Prostate gland (tissue), 2 donors: ENCODE measurements at places on chromosomes 1 and 21. TPM values are rescaled to one million over a fixed set of nuclear protein-coding genes. Genes with fewer than 3 reads are reported as not detected.
A peak's percentile ranks its signal among the peaks of the same experiment; 100 is the strongest.

DNA sequence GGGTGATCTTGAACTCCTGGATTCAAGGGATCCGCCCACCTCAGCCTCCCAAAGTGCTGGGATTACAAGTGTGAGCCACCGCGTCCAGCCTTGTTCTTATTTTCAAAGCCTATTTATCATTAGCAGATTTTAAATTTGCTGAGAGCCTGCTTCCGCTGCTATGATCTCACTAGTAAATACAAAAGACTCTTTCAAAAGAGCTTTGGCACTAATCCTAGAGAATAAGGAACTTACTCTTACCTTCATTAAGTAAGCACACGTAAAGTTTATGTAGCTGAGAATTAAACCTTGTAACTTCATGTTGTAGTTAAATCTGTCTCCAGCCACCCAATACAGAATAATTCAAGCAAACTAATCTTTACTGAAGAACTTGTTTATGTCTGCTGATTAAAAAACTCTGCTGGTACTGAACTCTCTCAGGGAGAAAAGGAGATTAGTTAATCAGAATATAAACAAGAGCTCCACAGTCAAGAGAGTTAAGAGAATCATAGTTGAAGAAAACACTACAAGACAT, 72.3 kb downstream of the RUSC1 start:
- peak overlapping the region; percentile 58 for H3K27ac ChIP-seq
- no peaks in the 10 kb centered on the region for H3K4me1 ChIP-seq
- peak; percentile 27 for DNase-seq

DNA sequence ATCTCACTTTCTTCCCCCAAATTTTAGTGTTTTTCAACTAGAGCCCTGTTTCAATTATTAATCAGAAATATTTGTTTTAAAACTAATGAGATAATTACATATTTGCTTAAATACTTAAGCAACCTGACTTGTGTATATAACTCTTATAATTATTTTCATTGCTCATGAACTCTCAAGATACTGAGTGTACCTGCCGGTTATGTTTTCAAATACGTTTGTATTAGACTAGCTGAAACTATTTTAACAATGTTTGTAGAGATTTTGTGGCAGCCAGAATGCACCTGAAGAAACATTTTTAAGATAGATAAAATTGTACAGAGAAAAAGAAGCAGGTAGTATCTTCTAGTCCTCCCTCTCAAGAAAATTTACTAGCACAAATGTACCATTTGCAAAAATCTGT, 140.6 kb upstream of the CXADR start:
- no peaks in the 10 kb centered on the region for H3K36me3 ChIP-seq
- no peak overlapping the region for H3K27ac ChIP-seq
- H3K4me3 ChIP-seq: no peak overlapping the region
- DNase-seq: no peak
- no peaks in the 10 kb centered on the region for H3K27me3 ChIP-seq

DNA sequence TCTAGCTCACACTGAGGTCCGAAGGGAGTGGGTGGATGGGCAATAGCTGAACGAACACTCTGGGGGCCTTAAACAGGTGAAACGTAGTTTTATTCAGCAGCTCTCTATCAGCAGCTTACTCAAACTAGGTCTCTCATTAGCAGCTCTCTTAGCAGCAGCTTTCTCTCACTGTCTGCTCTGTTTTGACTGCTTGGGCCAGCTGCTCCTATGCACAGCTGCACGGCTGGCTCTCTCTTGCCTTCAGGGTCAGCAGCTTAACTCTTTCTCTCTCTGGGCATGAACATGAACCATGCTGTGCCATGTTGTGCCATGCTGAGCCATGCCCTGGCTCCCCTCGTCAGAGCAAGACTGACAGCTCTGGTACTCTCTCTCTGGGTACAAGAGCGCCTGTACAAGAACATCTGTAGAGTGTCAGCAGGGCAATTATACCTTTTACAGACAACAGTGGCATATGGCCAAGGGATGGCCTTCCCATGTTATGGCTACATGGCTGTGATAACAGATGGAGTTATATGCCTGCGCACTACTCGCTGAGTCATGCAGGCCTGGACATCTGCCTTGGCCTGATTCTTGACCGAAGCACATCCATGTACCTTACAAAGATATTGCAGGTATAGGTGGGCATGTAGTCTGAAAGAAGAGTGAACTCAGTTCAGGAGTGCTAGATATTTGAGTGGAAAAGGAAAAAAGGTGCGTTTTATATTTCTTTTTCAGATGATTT, 152.4 kb downstream of the LEPR start:
- H3K4me3 ChIP-seq: no peak overlapping the region
- no peaks in the 10 kb centered on the region for H3K36me3 ChIP-seq
- H3K27me3 ChIP-seq: no peaks in the 10 kb centered on the region

DNA sequence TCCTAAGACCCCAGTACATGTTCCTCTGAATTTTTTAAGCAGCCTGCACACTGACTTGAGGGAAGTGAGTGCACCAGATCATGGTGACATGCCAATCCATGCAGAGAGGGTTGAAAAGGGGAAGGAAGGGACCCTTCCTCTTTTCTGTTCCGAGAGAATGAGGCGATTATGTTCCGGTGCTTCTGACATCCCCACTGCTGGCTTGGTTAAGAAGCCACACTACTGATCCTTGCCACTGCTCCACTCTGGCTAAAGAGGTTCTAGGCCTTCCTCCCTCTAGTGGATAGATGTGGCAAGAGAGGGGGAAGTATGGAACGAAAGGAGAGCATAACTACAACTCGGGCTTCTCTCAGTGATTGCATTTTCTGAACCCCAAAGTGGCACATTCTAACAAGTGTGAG, 1.8 kb upstream of the CYB5R1 start:
- no peaks in the 10 kb centered on the region for H3K4me1 ChIP-seq
- H3K27ac ChIP-seq: no peak overlapping the region
- DNase-seq: no peak

DNA sequence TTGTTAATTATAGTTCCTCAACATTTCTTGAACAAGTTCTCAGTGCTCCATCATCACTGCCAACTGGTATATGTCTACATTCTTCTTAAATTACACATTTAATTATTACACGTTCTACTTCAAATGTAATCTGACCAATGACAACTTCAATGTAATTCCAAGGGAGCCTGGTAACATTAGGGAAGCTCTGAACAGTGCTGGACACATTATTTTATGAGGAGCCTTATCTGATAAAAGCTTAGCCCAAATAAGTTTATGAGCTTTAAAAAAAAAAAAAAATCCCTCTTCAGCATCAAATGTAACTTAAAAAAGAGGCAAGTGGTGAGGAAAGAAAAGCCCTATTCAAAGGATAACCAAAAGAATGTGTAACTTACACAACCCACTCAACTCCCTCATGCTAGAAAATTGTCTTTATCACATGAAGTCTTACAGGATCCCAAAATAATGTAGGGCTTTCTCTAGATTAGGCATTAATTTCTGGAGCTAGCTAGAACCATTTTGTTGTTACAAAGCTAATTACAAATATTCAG, 35.2 kb upstream of the ABCA4 start:
- DNase-seq: no peak
- no peak overlapping the region for H3K4me3 ChIP-seq
- no peaks in the 10 kb centered on the region for H3K36me3 ChIP-seq

Gene PDZK1IP1
- 36.1 TPM for total RNA-seq

GRCh38 chr21:34521561-34521960, 9.6 kb upstream of the KCNE1 start:
- H3K4me1 ChIP-seq: no peaks in the 10 kb centered on the region
- no peak for DNase-seq
- H3K36me3 ChIP-seq: no peaks in the 10 kb centered on the region

GRCh38 chr1:205700865-205701401, 20.6 kb upstream of the SLC45A3 start:
- H3K4me1 ChIP-seq: peaks cover 28% of the 10 kb centered on the region
- H3K27me3 ChIP-seq: no peaks in the 10 kb centered on the region
- peak overlapping the region; percentile 57 for H3K27ac ChIP-seq
- DNase-seq: no peak

DNA sequence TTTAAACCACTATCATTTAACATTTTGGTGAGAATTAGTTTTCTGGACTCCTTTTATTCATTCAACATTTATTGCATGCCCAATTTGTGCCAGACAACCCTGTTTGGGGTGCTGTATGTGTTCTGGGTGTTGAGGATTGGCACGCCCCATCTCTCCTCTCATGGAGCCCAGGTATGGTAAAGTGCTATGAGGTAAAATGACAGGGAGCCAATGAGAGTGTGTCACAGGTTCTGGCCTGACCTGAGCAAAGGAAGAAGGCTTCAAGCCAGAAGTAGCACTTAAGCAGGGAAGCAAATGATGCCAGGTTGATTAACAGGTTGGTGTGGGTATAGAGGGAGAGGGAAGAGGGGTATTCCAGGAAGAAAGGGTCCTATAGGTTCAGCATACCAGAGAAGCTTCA, 21.1 kb upstream of the SLC22A15 start:
- H3K27me3 ChIP-seq: no peaks in the 10 kb centered on the region
- no peak for DNase-seq
- H3K36me3 ChIP-seq: no peaks in the 10 kb centered on the region
- no peak overlapping the region for H3K27ac ChIP-seq
- H3K4me1 ChIP-seq: no peaks in the 10 kb centered on the region
- no peak overlapping the region for H3K4me3 ChIP-seq

Gene CD48
- 4.7 TPM for total RNA-seq

GRCh38 chr1:151143986-151144385, 2.4 kb downstream of the SEMA6C start:
- H3K4me1 ChIP-seq: no peaks in the 10 kb centered on the region
- H3K27me3 ChIP-seq: no peaks in the 10 kb centered on the region
- DNase-seq: no peak
- H3K36me3 ChIP-seq: no peaks in the 10 kb centered on the region
- H3K27ac ChIP-seq: no peak overlapping the region
- no peak overlapping the region for H3K4me3 ChIP-seq

Gene PTGER3
- 4.0 TPM for total RNA-seq

DNA sequence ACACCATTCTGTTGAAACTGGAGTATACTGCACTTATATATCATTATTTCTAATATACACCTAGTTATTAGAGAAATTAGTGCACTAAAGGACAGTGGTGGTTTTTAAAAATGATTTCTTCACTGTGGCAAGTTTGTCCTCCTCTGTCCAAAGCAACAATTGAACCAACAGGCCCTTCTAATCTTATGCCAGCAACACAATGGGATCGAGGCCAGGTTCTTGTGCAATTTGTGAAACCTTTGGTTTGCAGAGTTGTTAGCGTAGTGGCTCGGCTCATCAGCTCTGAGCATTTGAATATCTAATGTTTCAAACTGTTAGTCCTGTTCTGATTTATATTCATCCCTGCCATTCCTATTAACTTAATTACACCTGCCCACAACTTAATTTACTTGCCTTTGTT, 9.9 kb upstream of the LRRC39 start:
- H3K36me3 ChIP-seq: no peaks in the 10 kb centered on the region
- H3K27me3 ChIP-seq: no peaks in the 10 kb centered on the region
- H3K4me1 ChIP-seq: no peaks in the 10 kb centered on the region
- peak; percentile 58 for DNase-seq
- H3K27ac ChIP-seq: no peak overlapping the region
- no peak overlapping the region for H3K4me3 ChIP-seq

Gene HFM1
- total RNA-seq: 0.18 TPM

DNA sequence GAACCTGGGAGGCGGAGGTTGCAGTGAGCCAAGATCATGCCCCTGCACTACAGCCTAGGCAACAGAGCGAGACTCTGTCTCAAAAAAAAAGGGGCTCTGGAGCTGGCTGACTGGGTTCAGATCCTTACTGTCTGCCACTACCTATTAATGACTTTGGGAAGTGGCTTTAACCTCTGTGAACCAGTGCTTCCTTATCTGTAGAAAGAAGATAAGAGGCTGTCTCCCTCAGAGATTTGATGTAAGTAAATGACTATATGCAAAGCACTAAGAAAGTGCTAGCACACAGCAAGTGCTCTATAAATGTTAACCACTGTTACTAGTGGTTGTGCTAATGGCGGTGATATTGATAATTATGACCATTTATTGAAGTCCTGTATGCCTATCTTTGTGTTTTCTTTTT, 94.6 kb downstream of the VPS13D start:
- H3K4me3 ChIP-seq: no peak overlapping the region
- H3K36me3 ChIP-seq: no peaks in the 10 kb centered on the region
- H3K4me1 ChIP-seq: no peaks in the 10 kb centered on the region
- no peaks in the 10 kb centered on the region for H3K27me3 ChIP-seq

- no peak for DNase-seq
- no peaks in the 10 kb centered on the region for H3K27me3 ChIP-seq
- no peak overlapping the region for H3K4me3 ChIP-seq
- no peaks in the 10 kb centered on the region for H3K4me1 ChIP-seq
Observed at GRCh38 chr1:236914375-236914774, 89.9 kb downstream of the MT1HL1 start.

GRCh38 chr1:8822373-8823294, 5.2 kb upstream of the RERE start:
- no peaks in the 10 kb centered on the region for H3K27me3 ChIP-seq
- H3K36me3 ChIP-seq: no peaks in the 10 kb centered on the region
- H3K4me3 ChIP-seq: no peak overlapping the region
- peak overlapping the region; percentile 32 for H3K27ac ChIP-seq
